ENCODE measurements at places on chromosomes 1 and 21. TPM values are rescaled to one million over a fixed set of nuclear protein-coding genes. Genes with fewer than 3 reads are reported as not detected.

Gene SLAMF7
- total RNA-seq: 9.2 TPM

Gene PIGR
- total RNA-seq: 700 TPM

Gene DPH2
- 18.8 TPM for total RNA-seq

DNA sequence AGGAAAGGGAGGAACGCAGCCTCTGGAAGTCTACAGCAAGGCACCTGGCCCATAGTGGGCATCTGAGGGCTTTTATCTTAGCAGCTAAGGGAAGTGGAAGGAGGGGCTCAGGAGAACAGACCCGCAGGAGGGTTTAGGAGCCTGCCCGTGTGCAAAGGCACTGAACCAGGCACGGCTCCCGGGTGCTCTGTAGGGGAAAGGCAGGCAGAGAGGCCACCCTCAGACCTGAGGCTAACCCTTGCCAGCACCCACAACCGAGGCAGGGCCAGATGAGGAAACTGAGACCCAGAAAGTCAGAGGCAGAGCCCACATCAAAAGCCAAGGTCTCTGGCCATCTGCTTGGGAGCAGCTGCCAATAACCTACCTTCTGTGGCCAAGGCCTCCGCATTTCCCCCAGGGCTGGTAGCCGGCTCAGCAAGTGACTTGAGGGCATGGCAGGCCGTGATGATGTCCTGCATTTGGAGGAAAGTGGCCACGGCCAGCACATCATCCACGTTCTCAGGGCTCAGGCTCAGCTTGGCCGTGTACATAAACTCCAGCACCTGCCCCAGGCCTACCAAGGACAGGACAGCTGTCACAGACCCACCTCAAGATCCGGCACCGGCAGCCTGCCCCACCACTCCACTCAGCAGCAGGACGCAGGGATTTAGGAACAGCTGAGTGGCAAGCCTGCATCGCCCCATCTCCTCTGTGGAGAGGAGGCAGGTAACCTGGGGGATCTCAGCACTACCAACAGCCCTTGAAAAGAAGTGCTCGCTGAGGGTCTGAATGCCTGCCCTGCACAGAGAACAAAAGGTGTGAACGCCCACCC lies 29.1 kb downstream of the ZBTB17 start:
- DNase-seq: no peak
- H3K27ac ChIP-seq: no peak overlapping the region
- H3K27me3 ChIP-seq: no peaks in the 10 kb centered on the region
- no peak overlapping the region for H3K4me3 ChIP-seq
- peaks cover 55% of the 10 kb centered on the region for H3K36me3 ChIP-seq
- H3K4me1 ChIP-seq: peaks cover 41% of the 10 kb centered on the region

Gene FOXD3
- not detected for total RNA-seq

DNA sequence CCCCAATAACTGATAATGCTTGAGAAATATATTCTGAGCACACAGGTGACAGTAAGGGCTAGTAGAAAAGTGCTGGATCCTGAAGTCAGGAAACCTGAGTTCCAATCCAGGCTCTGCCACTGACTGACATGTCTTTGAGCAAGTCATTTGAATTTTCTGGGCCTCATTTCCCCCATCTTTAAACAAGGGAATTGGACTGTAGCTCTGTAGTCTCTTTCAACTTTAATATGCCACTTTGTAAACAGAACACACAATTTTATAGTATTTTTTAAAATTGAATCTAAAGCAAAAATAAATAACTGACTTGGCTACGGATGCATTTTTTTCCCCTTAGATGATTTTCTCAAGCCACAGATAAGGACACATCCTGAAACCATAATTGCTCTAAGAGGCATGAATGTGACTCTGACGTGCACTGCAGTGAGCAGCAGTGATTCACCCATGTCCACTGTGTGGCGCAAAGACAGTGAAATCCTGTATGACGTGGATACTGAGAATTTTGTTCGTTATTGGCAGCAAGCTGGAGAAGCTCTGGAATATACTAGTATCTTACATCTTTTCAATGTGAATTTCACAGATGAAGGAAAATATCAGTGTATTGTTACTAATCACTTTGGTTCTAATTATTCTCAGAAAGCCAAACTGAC lies 37.0 kb downstream of the LRIG2 start:
- H3K4me1 ChIP-seq: no peaks in the 10 kb centered on the region
- no peak overlapping the region for H3K4me3 ChIP-seq
- DNase-seq: no peak

GRCh38 chr1:97674517-97674916 lies 246.3 kb downstream of the DPYD start:
- peaks cover 13% of the 10 kb centered on the region for H3K36me3 ChIP-seq
- no peak overlapping the region for H3K27ac ChIP-seq
- no peak for DNase-seq
- no peaks in the 10 kb centered on the region for H3K27me3 ChIP-seq
- H3K4me1 ChIP-seq: no peaks in the 10 kb centered on the region
- H3K4me3 ChIP-seq: no peak overlapping the region

DNA sequence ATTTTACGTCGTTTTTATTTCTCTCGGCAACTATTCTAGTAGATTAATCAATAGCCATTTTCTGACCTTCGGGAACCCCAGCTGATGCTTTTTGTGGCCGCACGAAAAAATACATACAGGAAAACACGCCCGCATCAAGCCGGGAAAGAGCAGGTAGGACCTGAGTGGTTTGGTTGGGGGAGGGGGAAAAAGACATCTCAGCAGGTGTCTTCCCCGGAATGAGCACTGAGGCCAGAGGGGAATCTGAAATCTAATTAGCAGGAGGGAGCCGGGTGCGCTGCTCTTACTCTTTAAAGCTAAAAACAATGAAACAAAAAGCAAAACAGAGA lies 618 bp upstream of the FOXD3 start:
- DNase-seq: no peak
- peaks cover 99% of the 10 kb centered on the region for H3K27me3 ChIP-seq
- peaks cover 31% of the 10 kb centered on the region for H3K4me1 ChIP-seq

Gene CEP104
- 61.0 TPM for total RNA-seq

DNA sequence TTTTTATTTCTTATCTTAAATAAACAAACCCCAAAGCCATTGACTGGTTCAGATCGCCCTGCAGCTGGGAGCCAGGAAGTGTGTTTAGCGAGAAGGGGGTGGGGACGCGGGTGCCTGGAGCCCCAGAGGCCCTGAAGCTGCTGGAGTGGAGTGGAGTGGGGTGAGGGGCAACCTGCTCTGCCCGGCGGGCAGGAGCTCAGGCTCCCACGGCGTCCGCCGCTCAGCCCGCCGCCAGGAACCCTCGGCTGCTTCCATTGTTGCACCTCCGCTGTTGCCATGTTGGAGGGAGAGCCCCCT lies 673 bp downstream of the PIK3C2B start:
- peak overlapping the region; percentile 87 for H3K27ac ChIP-seq
- peak overlapping the region; percentile 62 for H3K4me3 ChIP-seq
- no peaks in the 10 kb centered on the region for H3K27me3 ChIP-seq
- peaks cover 35% of the 10 kb centered on the region for H3K4me1 ChIP-seq
- no peaks in the 10 kb centered on the region for H3K36me3 ChIP-seq

Gene HSPA6
- 10.9 TPM for total RNA-seq

DNA sequence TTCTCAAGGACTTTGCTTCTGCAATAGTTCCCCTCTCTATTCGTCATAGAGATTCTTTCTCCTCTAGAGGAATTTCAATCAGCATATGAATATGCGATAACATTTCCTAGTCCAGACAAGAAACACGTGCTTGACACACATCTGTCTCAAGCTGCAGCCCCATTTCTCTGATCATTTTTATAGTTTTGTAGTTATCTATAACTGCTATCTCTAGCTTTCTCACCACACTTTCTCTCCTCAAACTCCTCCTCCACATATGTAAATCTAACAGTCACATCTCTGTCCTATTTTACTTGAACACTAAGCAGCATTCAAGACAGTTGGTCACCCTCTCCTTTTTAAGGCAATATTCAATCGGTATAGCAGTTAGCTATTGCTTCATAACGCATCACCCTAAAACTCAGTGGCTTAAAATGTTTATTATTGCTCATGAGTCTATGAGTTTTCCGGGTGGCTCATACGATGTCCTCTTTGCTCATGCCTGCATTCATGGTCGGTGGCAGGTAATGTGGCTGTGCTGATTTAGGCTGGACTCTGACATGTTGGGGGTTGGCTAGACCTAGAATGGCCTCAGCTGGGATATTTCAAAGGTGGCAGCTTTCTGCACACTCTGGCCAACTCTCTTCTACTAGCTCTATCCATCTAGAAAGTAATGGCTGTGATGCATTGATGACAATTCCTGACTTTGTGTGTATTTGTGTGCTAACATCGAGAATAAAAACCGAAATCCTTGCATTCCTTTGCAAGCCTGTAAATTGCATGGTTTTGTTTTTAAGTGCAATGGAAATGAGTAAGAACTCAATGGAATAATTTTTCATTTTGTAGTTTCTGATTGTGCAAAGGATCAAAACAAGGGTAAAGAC lies 20.6 kb downstream of the ATP6V1G3 start:
- no peak for DNase-seq
- H3K27me3 ChIP-seq: no peaks in the 10 kb centered on the region
- H3K27ac ChIP-seq: no peak overlapping the region

Gene INSRR
- total RNA-seq: not detected

DNA sequence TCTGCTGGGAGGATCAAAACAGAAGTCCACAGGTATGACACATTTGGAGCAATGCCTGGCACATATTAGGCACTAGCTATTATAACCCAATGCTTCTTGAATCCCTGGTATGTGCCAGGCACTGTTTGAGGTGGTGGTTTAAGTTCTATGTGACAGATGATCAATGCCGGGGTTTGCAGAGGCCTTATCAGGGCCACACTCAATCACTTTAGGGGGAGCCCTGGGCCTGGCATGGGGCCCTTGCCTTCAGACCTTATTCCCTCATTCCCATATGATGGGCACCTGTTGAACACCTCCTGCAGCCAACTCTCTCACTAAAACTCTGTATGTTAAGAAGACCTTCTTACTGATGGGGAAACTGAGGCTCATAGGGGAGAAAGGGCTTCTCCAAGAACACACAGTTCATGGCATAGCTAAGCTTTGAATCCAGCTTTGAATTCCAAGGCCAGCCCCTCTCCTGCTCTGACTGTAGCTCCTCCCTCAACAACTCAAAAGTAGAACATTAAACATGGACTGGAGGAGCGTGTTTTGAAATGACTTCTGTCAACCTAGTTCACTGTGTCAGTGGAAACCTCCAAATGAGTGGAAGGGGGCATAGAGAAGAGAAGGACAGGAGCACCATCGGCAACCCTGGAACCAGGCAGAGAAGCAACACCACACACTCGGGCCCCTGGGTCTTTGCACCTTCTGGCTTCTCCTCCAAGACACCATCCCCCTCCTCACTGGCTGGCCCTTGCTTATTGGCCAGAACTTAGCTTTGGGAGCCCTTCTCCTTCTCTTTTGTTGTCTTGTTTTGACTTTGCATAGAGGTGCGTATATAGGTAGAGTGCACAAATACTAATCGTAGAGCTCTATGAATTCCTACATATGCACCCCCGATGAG lies 6.6 kb upstream of the IFFO2 start:
- H3K27me3 ChIP-seq: no peaks in the 10 kb centered on the region
- no peak overlapping the region for H3K4me3 ChIP-seq
- H3K27ac ChIP-seq: no peak overlapping the region

- H3K27ac ChIP-seq: no peak overlapping the region
- H3K36me3 ChIP-seq: no peaks in the 10 kb centered on the region
- peaks cover 23% of the 10 kb centered on the region for H3K4me1 ChIP-seq
These were observed 115.4 kb upstream of the HOOK1 start for GRCh38 chr1:59699227-59699847.

Gene RXRG
- total RNA-seq: 9.1 TPM

DNA sequence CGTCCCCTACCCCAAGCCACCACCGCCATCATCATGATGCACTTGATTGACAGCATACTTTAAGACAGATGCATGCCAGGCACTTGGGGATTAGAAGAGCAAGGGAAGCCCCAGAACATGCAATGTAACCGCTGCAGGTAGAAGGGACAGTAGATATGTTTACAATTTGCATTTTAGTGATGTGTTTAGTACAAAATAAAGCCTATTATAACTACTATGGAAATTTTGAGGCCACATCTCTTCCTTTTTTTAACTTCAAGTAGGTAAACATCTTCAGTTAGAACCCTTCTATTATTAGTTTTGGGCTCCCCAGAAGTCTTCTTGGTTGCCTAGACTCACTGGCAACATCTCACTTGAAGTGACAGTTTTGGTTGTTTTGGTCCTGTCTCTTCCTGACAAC lies 25.3 kb downstream of the CR1L start:
- no peak overlapping the region for H3K27ac ChIP-seq
- no peak for DNase-seq
- H3K4me1 ChIP-seq: peaks cover 3% of the 10 kb centered on the region
- no peaks in the 10 kb centered on the region for H3K36me3 ChIP-seq
- H3K4me3 ChIP-seq: no peak overlapping the region
- peaks cover 44% of the 10 kb centered on the region for H3K27me3 ChIP-seq

GRCh38 chr1:226274138-226274537 lies 34.8 kb downstream of the LIN9 start:
- H3K4me1 ChIP-seq: no peaks in the 10 kb centered on the region
- H3K27me3 ChIP-seq: no peaks in the 10 kb centered on the region
- H3K4me3 ChIP-seq: no peak overlapping the region

- no peak overlapping the region for H3K4me3 ChIP-seq
- H3K4me1 ChIP-seq: no peaks in the 10 kb centered on the region
- no peaks in the 10 kb centered on the region for H3K27me3 ChIP-seq
- no peak overlapping the region for H3K27ac ChIP-seq
These were observed 528.5 kb downstream of the ADGRL2 start for GRCh38 chr1:82329226-82329625.

- DNase-seq: no peak
- H3K4me3 ChIP-seq: no peak overlapping the region
- H3K27me3 ChIP-seq: no peaks in the 10 kb centered on the region
- no peak overlapping the region for H3K27ac ChIP-seq
These were observed 151.4 kb upstream of the ETV3 start for GRCh38 chr1:157289424-157290105.

Gene TEX50
- total RNA-seq: not detected

- H3K27ac ChIP-seq: no peak overlapping the region
- H3K36me3 ChIP-seq: no peaks in the 10 kb centered on the region
- no peak overlapping the region for H3K4me3 ChIP-seq
These were observed 286.8 kb downstream of the PTPRU start for GRCh38 chr1:29523136-29523535.

Gene PPIAL4G
- total RNA-seq: 0.20 TPM

Gene CD52
- total RNA-seq: 348 TPM

DNA sequence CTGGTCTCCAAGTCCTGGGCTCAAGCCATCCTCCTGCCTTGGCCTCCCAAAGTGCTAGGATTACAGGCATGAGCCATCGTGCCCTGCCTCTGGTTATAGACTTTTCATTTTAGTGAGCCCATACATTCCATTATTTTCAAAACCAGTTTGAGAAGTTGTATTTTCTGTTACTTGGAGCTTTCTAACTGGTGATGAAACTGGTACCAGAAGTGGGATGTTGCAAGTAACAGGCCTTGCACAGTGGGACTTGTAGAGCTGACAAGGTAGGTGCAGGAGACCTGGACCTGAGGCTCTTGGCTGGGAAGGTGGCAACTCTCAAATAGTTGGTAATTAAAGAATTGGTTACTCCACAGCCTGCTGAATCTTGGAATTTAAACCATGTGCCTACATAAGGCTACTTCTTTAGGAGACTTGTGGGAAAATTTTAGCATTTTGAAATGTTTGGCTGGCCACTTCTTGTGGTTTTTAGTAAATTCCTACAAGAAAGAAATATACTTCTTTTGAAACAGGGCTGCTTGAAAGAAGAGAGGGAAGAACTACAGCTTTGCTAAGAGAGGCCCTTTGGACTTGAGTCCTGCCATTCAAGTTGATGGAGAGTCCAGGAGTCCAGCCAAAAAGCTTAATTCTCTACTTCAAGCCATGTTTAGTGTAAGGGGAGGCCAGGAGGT lies 9.8 kb upstream of the ALPL start:
- no peak for DNase-seq
- no peaks in the 10 kb centered on the region for H3K36me3 ChIP-seq
- no peak overlapping the region for H3K4me3 ChIP-seq

- H3K36me3 ChIP-seq: no peaks in the 10 kb centered on the region
- no peaks in the 10 kb centered on the region for H3K4me1 ChIP-seq
- no peak overlapping the region for H3K4me3 ChIP-seq
- no peak for DNase-seq
- no peak overlapping the region for H3K27ac ChIP-seq
These were observed 43.7 kb upstream of the ADAMTS1 start for GRCh38 chr21:26888931-26889330.

Measured in upper lobe of right lung (tissue), 1 donor.